ENCODE measurements at places on chromosomes 3 and 15.

- DNase-seq = no peak
These were observed 631.3 kb downstream of the FOXP1 start for GRCh38 chr3:70952033-70952747.

DNA sequence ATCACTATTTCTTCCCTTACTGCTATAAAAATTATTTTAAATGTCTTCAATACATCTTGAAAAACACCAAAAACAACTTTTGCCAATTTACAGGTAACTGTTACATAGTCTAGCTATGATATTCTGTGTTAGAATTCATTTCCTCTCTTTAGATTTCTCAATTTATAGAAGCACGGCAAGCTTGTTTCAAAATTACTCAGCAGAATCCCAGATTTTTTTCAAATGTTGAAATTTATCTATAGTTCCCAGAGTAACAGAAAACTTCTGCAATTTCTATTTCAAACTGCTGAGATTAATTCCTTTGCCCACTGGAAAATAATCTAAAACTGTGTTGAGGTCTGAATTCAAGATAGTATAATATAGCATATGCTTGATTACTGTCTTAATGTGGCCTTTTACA is 41.2 kb downstream of the CCPG1 start:
- no peak for DNase-seq

DNA sequence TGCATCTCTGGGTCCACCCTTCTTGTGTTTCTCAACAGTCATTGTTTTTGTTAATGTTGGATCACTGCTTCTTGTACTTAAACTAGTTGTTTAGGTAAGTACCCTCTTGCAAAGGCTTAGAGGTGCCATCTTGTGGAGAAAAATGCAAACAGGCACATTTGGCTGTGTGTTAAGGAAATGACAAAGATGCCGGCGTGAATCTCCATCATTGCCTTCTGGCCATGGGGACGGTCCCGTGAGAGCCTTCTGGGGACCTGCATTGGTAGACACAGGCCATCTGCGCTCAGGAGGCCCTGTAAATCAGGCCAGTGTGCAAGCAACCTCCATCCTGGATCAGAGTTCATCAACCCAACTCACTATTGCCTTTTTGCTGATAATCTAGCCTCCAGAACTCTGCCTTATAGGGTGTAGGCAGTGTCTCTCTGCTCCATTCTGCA is 158.6 kb upstream of the NR2E3 start:
- no peak for DNase-seq

GRCh38 chr3:154977666-154978065 is 102.5 kb upstream of the MME start:
- no peak for DNase-seq

DNA sequence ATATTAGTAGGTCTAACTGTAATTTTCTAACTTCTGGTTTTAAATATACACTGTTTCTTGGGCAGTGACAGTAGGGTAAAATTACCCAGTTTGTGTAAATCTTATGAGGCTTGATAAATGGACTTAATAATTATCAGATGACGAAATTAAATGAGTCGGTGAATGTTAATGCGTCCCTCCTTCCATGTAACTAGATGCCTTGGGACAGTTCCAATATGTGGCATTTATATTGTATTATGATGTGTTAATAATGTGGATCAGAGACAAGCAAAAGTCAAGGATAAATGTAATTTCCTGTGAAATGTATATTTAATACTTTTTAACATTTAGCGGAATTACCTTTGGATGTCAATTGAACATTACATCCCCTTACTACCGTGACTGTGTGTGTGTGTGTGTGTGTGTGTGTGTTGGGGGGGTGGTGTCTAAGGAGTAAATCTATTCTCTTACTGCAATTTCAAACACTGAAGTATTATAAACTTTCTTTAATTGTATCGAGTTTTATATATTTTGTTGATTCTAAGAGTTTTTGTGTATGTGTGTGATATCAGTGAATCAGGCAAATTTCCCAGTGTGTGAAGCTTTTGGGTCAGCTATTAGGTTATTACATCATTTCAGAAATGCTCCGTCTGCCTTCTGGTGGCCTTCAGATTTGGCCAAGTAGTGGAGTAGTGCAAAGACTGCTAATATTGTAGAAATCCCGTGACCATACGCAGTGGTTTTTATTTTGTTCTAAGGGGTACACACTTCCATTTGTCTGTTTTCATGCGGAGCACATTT is 50.1 kb downstream of the CNTN4 start:
- no peak for DNase-seq

GRCh38 chr3:187979564-187979963 is 174.4 kb upstream of the LPP start:
- DNase-seq = no peak

- DNase-seq = no peak
These were observed 17.6 kb downstream of the ACAD11 start for GRCh38 chr3:132641837-132642538.

DNA sequence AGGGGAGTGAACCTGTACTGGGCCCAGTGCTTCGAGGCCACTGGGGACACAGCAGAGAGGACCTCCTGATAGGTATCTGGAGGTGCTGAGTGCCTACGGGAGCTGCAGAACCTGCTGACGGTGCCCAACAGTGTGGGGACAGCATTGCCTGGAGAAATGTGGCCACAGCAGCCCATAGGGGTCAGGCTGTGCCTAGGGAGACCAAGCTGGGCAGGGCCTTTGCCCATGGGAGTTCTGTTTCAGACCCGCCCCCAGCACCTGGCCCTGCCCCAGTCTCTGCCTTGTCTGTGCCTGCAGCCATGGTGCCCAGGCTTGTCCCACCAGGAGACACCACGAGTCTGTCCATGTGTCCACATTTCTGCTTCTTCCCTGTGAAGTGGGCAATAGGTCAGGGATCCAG is 15.3 kb upstream of the RPL32 start:
- DNase-seq = no peak

DNA sequence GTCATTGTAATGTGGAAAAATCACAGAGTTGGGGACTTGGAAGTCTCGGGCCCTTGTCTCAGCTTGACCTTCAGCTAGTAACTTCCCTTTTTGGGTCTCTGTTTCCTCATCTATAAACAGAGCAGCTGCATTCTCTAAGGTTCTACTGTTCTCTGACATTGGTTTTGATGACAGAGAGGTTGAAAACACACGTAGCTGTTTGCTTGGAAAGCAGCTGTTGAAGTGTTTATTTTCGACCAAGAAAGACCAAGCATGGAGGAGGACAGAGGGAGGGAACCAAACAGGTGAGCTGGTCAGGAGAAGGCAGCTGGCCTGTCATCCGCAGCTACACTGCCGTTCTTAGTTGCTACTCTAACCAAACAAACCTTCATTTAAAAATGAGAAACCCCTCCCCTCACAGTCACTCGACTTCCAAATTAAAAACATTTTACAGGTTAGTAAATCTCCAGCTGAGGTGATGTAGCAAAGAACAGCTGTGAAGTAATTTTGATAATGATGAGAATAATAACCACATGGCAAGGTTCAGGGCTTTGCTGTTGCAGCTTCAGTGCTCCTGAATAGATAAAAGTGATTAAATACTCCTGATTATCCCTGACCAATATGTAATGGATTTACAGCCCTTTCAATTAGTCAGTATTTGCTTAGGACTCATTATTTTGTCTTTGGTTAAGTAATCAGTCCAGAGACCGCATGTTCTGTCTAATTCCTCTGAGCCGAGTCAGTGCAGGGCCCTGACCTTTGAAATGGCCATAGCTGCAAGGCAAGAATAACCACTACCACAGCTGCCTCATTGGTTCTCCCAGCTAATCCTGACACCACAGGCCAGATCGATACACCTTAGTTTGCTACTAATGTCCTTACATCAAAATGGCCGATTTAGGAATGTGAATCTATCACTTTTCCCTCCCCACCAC is 65.3 kb downstream of the MEIS2 start:
- DNase-seq = no peak

DNA sequence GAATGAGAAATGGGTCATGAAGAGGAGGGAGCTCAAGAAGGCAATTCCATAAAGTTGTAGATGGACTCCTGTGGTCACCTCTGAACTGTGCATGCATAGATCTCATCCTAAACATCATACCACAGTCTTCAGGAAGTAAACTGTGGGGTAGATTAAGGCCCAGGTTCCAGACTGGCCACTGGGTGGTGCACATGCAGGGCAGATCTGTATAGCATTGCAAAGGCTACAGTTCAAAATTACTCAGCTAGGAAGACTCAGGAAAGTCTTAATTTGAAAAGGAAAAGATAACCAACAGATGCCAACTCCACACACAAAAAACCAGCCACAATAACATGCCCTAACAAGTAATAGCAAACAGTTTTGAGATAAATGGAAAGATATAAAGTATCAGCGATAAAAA is 20.3 kb downstream of the KY start:
- DNase-seq = no peak

DNA sequence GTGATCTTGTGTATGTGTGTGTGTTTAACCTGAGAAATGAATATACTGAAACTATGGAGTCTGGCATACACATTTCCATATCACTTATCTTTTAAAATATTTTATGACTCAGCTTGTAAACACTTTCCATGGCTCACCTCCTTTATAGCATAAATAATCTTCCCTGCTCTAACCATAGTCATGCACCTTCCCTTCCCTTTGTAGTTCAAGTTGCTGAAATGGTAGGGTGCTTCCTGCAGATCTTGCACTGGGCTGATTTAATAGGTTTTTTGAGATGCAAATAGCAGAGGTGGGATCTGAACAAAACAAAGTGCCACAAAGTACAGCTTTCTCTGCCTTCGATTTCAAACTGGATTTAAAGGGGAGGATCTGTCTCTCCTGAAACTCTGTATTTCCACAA is 712.7 kb upstream of the LMCD1 start:
- no peak for DNase-seq

DNA sequence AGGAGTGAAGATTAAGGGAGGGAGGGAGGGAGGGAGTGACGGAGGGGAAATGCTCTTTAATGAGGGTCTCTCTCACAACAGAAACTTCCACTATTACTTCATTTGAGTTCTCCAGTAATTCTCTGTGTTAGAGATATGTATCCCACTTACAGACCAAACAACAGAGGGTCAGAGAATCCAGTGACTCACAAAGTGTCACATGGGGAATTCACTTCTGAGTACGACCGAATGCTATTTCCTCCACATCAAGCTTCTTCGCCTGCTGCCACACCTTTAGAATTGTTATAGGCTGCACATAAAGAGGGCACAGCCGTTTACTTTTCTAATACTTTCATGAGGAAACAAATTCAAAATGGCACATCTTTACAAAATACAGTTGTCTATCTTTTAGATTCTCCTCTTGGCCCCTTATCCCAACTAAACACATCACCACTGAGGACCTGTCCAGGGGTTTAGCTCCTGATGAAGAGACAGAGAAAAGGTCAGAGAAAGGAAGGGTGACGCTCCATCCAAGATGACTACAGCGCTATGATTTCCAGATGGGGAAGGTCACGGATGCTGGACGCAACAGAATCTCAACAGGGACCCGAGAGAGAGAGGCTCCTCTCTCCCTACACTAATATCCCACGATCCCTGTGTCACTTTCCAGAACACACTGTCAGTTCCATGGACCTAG is 119.0 kb downstream of the XXYLT1 start:
- no peak for DNase-seq

DNA sequence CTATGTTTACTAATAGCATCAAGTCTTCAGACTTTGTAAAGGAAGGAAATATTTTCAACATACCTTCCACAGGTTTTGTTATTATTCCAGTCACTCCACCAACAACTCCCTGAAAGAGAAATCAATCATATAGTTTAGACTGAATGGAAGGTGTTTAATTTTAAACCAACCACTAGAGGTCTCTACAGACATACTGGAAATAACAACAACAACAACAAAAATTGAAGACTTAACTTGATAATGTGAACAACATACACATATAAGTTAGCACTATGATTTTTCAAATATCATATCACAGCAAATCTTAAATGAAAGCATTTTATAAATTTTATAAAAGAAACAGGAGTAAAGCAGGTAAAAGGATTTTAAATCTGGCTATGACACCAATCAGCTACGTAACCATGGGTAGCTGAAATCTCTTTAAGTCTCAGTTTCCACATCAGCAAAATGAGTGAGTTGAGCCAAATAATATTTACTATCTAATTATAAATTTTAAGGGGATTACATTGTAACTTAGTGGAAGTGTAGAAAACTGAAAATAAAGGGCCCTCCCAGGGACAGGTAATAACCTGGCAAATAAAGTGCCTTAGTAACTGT is 188.2 kb downstream of the VPS13C start:
- no peak for DNase-seq

- DNase-seq = no peak
These were observed 404.7 kb upstream of the TGFBR2 start for GRCh38 chr3:30201715-30202114.

DNA sequence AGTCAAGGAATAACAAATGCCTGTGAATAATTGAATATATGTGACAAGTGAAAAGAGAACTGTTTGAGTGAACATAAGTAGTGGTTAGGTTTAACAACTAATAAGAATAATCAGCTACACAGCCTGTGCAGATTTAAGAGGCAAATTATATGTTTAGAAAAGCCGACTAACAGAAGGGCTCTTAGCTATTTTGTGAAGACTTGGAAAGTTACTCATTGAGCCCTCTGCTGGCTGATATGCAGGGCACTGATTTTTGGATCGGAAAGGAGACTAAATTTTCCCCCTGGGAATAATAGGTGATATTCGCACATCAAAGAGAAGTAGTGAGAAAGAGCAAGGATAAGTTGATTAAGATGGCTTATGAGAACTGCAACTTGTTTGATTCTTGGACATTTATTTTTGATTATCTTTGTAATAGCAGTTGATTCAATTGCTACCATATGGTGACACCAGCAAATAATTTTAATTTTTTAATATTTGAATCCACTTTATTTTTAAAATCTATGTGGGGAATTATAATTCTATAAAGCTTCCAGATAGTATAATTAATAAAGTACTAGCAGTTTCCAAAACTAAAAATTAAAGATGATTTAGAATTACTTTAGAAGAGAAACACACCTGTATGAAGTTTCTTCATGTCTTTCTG is 156.2 kb downstream of the NLGN1 start:
- no peak for DNase-seq
